GM18507 (cell line): ENCODE measurements at places on chromosomes 4 and X.

DNA sequence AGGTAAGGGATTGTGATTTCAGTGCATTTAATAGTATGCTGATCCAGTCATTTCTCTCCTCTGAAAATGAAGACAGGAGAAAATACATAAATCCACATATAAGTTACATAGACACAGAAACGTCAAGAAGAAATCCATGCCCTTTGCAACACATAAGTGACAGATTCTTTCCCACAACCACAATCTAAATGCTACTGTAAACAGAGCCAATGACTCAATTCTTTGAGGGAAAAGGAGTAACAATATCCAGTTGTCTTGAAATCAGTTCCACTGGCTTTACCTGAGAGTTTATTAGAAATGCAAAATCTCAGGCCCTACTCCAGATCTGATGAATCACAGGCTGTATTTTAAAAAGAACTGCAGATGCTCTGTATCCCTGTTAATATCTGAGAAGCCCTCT, 66.4 kb downstream of the ARAP2 start:
- DNase-seq, result no peak

- DNase-seq, result no peak
Observed at GRCh38 chrX:107541244-107541643, 87.1 kb upstream of the PRPS1 start.

DNA sequence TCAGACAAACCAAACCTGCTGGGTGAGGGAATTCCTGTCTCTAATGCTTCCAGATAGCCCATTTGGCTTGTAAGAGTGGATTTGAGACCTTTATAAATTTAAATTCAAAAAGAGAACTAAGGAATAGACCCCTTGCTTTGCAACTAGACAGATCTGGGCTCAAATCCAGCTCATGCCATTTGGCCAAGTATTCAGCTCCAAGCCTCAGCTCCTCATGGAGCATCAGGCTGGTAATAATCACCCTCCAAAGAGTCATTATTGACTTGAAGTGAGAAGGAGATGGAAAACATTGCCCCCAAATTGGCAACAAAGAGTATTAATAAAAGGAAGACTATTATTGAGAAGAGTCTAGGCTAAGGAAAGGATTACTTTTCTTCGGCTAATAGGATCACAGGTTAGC, 134.7 kb downstream of the PDE5A start:
- no peak for DNase-seq

DNA sequence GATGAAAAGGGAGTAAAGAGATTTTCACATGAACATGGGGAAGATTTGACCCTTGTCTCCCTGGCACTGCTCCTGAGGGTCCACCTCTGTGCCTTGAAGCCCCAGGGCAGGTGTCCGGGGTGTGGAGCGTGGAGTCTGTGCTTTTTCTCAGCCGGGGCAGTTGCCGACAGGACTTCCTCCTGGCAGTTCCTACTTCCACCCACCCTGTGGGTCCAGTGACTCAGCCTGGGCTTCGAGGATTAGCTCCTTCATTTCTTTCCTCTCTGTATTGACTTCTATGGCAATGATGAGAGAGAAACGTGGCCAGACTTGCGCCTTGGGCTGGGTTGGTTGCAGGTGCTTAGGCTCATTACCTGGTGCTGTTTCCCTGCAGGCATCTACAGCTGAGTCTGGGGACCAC, 35.9 kb upstream of the CLCN4 start:
- DNase-seq, result no peak
